Heart left ventricle (tissue), 16 donors: ENCODE measurements at places on chromosomes 16 and 17. TPM values are rescaled to one million over a fixed set of nuclear protein-coding genes. Genes with fewer than 3 reads are reported as not detected.
A peak's percentile ranks its signal among the peaks of the same experiment; 100 is the strongest.

- DNase-seq: no peak
Observed at GRCh38 chr16:89476811-89477261, 13.5 kb downstream of the ANKRD11 start.

GRCh38 chr17:74852237-74853047, 7.2 kb downstream of the GRIN2C start:
- DNase-seq: no peak

DNA sequence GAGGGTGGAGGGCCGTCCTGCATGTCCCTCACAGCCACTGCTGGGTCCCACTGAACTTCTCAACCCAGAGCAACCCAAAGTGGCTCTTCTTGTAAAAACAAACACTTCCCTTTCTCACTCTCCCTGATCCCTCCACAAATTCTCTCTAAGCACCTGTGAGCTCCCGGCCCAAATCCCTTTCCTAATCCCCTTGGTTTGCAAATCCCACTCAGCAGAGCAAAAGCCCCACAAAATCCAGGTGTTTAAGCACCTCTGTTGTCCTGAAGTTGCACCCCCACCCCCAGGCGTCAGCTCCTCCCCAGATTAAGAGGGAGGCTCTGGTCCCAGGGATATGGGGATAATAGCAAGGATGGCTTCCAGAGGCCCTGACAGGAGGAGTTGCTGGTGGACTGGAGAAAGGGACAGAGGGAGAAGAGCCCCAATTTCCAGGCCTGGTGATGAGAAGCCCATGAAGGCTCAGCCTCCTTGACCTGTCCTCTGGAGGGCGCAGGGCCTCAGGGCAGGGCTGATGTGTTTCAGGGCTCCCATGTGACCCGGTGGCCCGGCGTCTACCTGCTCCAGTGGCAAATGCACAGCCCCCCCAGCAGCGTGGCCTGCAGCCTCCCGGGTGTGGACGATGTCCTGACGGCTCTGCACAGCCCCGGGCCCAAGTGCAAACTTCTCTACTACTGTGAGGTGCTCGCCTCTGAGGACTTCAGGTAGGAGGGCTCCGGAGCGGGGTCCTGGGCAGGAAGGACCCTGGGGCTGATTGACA, 23.0 kb downstream of the NAGPA start:
- DNase-seq: no peak

GRCh38 chr16:53955221-53955875, 251.4 kb downstream of the FTO start:
- DNase-seq: no peak

- no peak for DNase-seq
Observed at GRCh38 chr16:85969159-85969558, 70.2 kb downstream of the IRF8 start.

The MRPL58 gene
- polyA plus RNA-seq: 82.0 TPM

The SENP3 gene
- 65.5 TPM for polyA plus RNA-seq

The CEMP1 gene
- polyA plus RNA-seq: 0.27 TPM

DNA sequence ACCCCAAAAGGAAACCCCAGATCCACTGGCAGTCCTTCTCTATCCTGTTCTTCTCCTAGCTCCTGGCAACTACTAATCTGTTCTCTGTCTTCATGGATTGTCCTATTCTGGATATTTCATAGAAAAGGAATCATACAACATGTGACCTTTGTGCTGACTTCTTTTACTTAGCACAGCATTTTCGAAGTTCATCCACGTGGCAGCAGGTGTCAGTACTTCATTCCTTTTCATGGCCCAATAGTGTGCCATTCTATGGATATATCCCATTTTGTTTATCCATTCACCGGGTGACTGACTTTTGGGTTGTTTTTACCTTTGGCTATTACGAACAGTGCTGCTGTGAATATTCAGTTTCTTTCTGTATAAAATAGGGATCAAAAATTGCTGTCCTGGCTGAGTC, 10.4 kb upstream of the FA2H start:
- DNase-seq: no peak

The KRT25 gene
- polyA plus RNA-seq: not detected

GRCh38 chr17:74882517-74883240, 9.9 kb upstream of the FDXR start:
- no peak for DNase-seq

The KRT17 gene
- not detected for polyA plus RNA-seq

The CIITA gene
- 2.6 TPM for polyA plus RNA-seq

GRCh38 chr17:78324391-78325075, 35.3 kb downstream of the SOCS3 start:
- peak; percentile 95 for DNase-seq

DNA sequence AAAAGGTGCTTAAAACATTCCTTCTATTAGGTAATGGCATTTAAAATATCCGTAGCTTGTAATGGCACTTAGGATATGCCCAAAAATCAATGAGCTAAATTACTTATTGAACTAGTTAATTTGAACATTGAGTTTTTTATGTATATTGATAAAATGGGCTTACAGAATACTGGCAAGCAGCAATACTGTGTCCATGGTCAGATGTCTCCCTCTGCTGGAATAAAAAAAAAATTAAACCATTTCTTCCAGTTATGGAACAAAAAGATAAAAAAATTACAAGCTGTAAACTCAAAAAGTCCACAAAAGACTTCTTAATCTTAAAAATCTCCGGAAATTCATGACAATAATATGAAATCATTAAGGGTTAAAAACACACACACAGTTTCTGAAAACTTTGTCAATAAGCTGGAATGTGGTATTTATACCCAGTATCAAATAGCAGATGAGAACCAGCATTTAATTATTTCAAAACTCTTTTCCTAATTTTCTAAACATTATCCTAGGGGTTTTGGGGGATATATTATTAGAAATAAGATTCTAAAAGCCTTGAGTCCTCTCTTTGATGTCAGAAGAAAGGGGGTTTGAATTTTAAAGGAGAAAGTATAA, 21.5 kb upstream of the PSMD7 start:
- no peak for DNase-seq

- DNase-seq: no peak
Observed at GRCh38 chr17:31803494-31804213, 55.4 kb downstream of the COPRS start.

GRCh38 chr17:37849617-37849972, 74.6 kb upstream of the TBC1D3K start:
- DNase-seq: no peak

The LRRC37B gene
- 2.6 TPM for polyA plus RNA-seq

DNA sequence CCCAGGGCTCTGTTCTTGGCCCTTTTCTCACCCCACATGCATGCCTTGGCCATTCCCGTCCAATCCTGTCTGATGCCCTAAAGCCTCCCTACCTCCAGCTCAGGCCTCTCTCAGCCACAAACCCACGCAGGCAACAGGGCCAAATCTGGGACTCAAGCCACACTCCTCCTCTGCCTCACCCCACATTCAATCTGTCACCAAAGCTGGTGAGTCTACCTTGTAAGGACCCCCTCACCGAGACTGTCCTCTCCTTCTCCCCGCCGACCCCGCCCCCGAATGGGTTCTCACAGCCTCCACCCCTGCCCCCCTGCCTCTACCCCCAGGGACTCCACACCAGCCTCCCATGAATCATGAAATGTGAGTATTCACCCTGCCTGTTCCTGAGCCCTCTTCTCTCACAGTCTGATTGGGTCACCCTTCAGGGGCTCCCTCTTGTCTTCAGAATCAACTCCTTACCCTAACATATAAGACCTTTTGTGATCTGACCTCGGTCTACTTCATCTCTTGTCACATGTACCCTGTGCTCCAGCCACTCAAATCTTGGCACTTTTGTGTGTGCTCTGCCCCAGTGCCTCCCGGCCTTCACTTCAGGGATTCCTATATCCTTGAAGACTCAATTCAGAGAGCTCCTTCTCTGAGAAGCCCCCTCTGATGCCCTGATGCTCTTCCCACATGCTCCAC, 10.7 kb downstream of the EPOP start:
- no peak for DNase-seq

The FN3K gene
- 44.7 TPM for polyA plus RNA-seq

DNA sequence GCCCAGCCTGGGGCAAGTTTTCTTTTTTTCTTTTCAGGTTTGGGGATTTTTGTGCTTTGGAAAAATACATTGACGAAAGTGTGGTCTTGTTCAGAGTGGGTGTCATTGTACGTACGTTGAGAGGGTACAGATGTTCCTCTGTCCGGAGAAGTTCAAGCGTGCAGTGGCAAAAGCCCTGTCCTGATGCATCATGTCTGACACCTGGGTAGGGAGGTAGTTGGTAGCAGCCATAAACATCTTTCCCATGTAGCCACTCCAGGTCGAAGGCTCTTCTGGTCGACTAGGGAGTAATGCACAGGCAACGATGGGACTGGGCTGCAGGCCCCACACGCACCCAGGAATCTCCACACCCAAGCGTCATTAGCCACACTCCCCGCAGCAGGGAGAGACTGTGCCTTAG, 27.4 kb downstream of the WIPI1 start:
- DNase-seq: no peak

DNA sequence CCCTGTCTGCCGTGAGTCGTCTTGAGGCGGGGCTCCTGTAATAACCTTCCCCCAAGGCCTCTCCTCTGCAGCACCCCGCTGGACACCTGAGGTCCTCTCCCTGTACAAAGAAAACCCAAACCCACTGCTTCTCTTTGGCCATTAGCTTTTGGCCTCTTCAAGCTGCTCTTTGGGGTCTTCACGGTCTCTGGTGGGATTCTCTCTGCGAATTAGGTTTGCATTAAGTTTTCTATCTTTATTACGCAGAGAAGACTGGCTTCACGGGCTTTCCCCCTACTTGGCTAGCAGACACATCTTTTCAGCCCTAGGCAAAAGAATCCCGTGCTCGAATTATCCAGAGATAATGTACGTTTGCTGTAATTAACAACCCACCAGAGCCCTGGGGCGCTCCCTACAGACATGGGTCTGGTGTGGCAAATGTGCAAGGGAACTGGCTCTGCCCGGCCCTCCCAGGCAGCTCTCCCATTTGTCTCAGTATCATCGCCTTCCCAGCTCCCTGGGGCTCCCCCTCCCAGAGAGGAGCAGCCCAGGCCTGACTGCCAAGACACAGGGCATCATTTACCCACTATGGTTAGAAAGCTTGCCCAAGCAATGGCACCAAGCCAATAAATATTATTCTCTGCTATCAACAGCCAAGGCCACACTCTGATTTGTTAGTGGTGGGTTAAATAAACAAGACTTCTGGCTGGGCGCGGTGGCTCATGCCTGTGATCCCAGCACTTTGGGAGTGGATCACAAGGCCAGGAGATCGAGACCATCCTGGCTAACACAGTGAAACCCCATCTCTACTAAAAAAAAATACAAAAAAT, 24.7 kb upstream of the KLHDC4 start:
- peak; percentile 59 for DNase-seq

The ZNF597 gene
- 0.65 TPM for polyA plus RNA-seq

GRCh38 chr17:28384281-28385036, 13.0 kb downstream of the SARM1 start:
- DNase-seq: peak; percentile 47

DNA sequence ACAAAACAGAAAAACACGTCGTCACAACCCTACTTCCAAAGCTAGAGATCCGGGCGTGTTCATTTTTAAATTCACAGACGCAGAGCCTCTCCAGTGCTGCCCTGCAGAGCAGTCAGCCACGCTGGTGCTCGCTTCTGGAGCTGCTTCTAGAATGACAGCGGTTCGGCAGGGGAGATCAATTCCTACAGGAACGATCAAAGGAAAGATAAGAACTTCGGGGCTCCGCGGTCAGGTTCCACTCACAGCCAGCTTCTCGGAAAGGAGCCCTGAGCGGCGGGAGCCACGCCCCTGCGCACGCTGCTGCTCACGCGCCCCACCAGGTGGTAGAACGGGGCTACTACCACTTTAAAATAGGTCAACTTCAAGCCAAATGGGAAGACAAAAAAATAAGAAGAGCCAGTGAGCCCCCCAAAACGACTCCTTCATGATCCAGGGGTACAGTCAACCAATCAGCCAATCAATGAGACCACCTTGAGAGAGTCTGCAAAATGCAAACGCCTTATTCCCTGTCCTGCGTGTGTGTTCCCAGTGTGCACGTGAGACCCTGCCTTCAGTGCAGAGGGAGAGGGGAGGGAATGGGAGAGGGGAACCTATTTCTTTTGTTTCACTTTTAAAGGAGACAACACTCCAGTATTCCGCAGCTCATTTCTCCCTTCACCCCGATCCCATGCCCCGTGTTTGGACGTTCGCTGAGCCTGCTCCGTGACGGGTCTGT, 209.7 kb downstream of the RBFOX3 start:
- DNase-seq: peak; percentile 71

GRCh38 chr17:82600731-82601446, 47.4 kb downstream of the WDR45B start:
- DNase-seq: no peak

- DNase-seq: peak; percentile 55
Observed at GRCh38 chr16:79519448-79519847, 81.1 kb downstream of the MAF start.

The KIF22 gene
- polyA plus RNA-seq: 12.2 TPM

DNA sequence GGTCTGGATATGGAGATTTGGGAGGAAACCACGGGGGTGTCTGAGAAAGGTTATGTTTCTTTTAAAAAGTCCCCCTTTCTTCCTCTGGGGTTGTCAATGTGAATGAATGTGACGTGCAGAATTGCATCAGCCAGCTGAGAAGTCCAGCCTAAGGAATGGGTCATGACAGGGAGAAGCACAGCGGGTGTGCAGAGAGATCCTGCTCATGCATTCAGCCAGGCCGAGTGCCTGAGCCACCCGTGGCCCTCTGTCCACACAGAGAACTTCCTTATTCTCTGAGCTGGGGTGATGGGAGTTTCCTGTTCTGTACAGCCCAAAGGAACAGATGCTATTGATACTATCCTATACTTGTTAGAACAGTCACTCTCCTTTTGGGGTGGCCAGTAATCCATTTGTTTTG, 117.9 kb downstream of the CPPED1 start:
- DNase-seq: no peak

The PLSCR3 gene
- 28.3 TPM for polyA plus RNA-seq

GRCh38 chr16:80480664-80481063, 60.1 kb upstream of the DYNLRB2 start:
- no peak for DNase-seq

The KRTAP4-1 gene
- not detected for polyA plus RNA-seq

- DNase-seq: no peak
Observed at GRCh38 chr16:10114409-10114808, 67.8 kb downstream of the GRIN2A start.

DNA sequence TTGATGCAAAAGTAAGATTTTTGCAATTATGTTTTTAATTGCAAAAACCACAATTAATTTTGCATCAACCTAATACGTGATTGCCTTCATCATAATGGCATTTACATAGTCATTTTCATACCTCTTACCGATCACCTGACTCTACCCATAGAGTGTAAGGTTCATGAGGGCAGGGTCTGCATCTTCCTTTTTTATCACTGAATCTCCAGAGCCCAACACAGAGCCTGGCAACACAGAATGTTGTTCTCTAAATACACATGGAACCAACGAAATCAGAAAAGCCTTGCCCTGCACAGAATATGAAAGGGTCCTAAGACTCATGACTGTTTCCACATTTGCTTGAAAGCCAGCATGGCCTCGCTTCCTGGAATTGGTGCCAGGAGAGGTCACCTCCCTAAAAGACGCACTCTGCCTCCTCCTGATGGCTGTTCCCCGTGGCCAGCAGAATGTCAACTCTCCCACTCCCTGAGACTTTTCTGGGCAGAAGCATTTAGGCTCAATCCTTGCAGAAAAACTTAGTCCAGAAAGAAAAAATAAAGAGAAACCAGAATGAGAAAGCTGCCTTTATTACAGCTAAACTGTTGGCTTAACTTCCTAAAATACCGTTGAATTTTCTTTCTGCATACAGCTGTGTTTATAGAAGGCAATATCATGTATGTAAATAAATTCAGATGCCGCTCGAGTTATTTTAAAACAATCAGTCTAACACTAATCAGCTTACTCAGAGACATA, 327.8 kb upstream of the MAF start:
- DNase-seq: no peak

The SLFN14 gene
- not detected for polyA plus RNA-seq

GRCh38 chr16:10868596-10869469, 8.2 kb upstream of the CIITA start:
- DNase-seq: peak; percentile 75
